Lung (tissue), 17 donors: ENCODE measurements at places on chromosomes 4 and X. TPM values are rescaled to one million over a fixed set of nuclear protein-coding genes. Genes with fewer than 3 reads are reported as not detected.

- H3K27me3 ChIP-seq, result no peaks in the 10 kb centered on the region
- no peak overlapping the region for H3K27ac ChIP-seq
- no peaks in the 10 kb centered on the region for H3K36me3 ChIP-seq
- H3K4me3 ChIP-seq, result no peak overlapping the region
- peak; percentile 89 for DNase-seq
Observed at GRCh38 chr4:144591401-144591800, 54.6 kb upstream of the HHIP start.

The ARAP2 gene
- 7.6 TPM for polyA plus RNA-seq

GRCh38 chr4:48489683-48490011, 405 bp upstream of the ZAR1 start:
- H3K27me3 ChIP-seq, result peaks cover 68% of the 10 kb centered on the region
- H3K4me1 ChIP-seq, result peaks cover 11% of the 10 kb centered on the region
- H3K27ac ChIP-seq, result no peak overlapping the region
- no peak for DNase-seq
- H3K36me3 ChIP-seq, result no peaks in the 10 kb centered on the region
- no peak overlapping the region for H3K4me3 ChIP-seq

- no peaks in the 10 kb centered on the region for H3K27me3 ChIP-seq
- H3K4me1 ChIP-seq, result no peaks in the 10 kb centered on the region
- DNase-seq, result no peak
- no peak overlapping the region for H3K4me3 ChIP-seq
- no peak overlapping the region for H3K27ac ChIP-seq
Observed at GRCh38 chr4:3060946-3061345, 13.4 kb downstream of the HTT-AS start.

DNA sequence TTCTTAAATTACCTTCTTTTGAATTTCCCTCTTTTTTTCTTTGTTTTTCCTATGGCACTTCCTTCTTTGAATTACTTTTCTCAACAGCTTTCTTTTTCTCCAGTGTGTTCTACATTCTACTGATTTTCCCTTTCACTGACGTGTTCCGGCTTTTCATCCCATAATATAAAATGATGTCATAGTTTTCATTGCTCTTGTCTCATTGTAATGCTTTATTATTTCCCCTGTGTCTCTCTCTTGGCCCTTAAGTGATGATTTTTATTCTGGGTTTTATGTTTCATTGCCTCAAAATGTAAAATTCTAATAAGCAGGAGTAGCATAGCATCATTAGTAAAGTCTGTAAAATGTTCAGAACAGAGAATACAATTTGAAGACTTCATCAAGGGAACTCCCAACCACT, 299.3 kb downstream of the KCTD8 start:
- H3K36me3 ChIP-seq, result no peaks in the 10 kb centered on the region
- no peak overlapping the region for H3K4me3 ChIP-seq
- H3K27me3 ChIP-seq, result no peaks in the 10 kb centered on the region

The PNMA5 gene
- polyA plus RNA-seq, result 0.03 TPM
